ENCODE measurements at places on chromosomes 7 and 10.
A peak's percentile ranks its signal among the peaks of the same experiment; 100 is the strongest.

DNA sequence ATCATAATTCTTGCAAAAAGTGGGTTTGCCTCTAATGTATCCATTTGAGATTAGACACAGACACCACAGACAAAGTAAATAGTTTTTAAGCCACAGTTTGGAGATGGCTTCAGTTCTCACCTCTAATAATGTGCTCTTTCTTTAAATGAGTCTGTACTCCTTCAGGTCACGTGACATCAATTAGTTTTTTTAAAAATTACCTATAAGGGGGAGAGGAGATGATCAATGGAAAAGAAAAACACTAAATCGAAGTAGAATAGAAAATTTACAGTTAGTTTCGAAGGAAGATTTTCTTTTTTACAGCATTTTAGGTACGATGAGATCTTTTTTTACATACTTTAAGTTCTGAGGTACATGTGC is 849.2 kb downstream of the KCNMA1 start:
- DNase-seq, result no peak

- DNase-seq, result no peak
These were observed 30.5 kb downstream of the KIAA1217 start for GRCh38 chr10:24239289-24240040.

GRCh38 chr10:114402871-114403540 is 1.3 kb downstream of the AFAP1L2 start:
- DNase-seq, result peak; percentile 30

GRCh38 chr7:116691664-116692063 is 19.7 kb downstream of the MET start:
- DNase-seq, result peak; percentile 55

- DNase-seq, result no peak
These were observed 50.5 kb upstream of the NRP1 start for GRCh38 chr10:33385015-33385414.

DNA sequence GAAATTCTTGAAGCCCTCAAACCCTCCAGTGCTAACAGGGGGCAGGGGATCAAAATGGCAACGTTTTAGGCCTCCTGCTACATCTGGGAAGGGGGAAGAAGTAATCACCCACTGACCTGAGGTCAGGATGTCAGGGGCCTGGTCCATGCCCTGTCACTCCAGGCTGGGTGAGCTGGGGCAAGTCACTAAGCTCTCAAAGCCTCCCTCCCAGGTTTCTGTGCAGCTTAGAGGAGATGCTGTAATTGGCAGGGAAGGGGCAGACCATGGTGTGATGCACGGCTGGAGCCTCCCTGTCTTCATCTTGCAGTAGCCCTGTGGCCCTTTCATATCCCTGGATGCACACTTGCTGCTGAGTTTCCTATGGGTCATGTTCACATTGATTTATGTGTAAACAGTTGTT is 27.2 kb downstream of the LEP start:
- DNase-seq, result no peak

DNA sequence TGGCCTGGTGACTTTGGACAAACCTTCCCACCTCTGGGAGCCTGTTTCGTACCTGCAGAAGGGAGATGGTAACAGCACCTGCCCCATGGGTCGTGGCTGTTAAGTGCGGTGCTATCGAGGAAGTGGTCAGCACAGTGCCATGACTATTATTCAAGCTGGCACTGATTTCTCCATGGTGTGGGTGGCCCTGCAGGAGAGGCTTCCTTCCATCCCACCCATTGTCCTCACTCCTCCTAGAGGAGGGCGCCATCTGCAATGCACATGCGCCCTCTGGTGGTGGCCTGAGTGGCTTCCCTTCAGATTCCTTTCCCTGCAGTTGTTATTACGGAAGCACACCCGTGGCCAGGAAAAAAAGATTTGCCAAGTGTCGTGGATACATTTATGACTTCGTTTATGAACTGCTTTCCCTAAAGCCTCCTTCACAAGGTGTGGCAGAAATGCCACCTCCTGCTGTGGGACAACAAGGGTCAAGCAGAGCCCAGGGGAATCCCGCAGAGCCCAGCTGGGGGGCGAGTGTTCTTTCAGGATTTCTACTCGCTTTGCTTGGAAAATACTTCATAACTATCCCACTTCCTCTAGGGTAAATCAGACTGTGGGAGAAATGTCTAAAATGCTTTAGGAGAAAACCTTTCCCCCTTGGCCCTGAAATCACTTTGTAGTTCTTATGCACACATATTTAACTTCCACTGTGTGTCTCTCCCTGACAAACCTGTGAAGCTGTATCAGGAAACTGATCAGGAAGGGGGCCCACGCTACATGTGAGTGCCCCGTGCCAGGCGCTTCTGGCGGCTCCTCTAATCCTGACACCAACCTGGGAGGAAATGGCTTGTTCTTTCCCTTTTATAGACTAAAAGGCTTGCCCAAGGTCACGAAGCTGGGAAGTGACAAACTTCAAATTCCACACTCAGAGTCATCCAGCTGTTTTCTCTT is 98.0 kb upstream of the ANLN start:
- peak; percentile 85 for DNase-seq

- peak; percentile 74 for DNase-seq
These were observed 29.2 kb downstream of the COA1 start for GRCh38 chr7:43700059-43700501.

- DNase-seq, result no peak
These were observed 97.4 kb downstream of the ZPBP start for GRCh38 chr7:49995681-49996080.

DNA sequence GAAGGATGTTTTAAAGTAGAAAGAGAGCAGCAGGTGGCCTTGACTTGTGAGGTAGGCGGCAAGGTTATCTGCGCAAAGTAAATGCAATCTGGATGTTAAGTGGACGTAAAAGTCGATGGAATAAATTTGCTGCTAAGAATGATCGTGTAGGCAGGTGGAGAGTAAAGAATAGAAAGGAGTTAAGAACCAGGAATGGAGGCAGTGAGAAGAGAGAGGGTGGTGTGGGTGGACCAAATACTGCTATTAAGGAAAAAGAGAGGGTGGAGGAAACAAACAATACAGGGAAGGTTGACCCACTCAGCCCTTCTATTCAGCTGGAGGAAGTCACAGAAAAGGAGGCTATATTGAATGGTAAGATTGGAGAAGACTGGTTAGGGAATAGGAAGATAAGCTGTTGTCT is 1.9 kb upstream of the CUL1 start:
- no peak for DNase-seq

DNA sequence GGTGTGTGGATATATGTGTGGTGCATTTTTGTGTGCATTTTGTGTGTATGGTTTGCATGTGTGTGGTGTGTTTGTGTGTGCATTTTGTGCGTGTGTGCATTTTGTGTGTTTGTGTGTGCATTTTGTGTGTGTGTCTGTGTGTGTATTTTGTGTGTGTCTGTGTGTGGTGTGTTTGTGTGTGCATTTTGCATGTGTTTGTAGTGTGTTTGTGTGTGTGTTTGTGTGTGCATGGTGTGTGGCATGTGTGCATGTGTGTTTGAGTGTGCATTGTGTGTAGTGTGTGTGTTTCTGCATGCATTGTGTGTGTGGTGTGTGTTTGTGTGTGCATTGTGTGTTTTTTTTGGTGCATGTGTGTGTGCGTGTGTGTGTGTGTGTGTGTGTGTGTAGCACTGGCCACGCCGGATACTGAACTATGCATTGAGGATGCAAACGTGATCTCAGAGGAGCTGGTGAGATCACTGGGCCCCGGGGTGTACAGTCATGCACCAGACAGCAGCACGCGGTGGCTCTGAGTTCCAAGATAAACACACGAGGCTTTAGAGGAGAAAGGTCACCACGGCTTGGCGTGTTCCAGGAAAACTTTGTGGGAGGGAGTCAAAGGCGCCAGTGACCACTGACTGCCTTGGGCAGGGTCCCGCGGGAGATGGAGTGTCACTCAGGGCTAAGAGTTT is 106.6 kb upstream of the SHH start:
- peak; percentile 1 for DNase-seq

- DNase-seq, result no peak
These were observed 85.7 kb upstream of the FAM180A start for GRCh38 chr7:135834266-135834665.

- DNase-seq, result no peak
These were observed 6.1 kb downstream of the CYP26A1 start for GRCh38 chr10:93079663-93080349.

GRCh38 chr7:105614341-105614840 is 33.1 kb upstream of the EFCAB10 start:
- no peak for DNase-seq

- no peak for DNase-seq
These were observed 50.6 kb upstream of the STEAP1B start for GRCh38 chr7:22550514-22551030.

- no peak for DNase-seq
These were observed 67.8 kb downstream of the TAF3 start for GRCh38 chr10:7886056-7886455.

- no peak for DNase-seq
These were observed 173.7 kb downstream of the BUB3 start for GRCh38 chr10:123327896-123328295.

DNA sequence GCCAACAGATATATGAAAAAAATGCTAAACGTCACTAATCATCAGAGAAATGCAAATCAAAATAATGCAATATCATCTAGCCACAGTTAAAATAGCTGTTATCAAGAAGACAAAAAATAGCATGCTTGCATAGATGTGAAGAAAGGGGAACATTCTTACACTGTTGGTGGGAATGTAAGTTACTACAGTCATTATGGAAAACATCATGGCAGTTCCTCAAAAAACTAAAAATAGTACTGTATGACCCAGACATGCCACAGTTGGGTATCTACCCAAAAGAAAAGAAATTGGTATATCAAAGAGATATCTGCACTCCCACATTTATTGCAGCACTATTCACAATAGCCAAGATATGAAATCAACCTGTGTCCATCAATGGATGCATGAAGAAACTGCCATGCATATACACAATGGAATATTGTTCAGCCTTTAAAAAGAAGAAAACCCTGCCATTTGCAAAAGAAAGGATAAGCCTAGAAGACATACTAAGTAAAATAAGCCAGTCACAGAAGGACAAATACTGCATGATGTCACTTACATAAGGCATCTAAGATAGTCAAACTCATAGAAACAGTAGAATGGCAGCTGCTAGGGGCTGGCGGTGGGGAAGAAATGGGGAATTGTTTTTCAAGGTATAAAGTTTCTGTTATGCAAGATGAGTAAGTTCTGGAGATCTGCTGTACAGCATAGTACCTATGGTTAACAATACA is 107.0 kb downstream of the PTPN20 start:
- DNase-seq, result no peak

- peak; percentile 35 for DNase-seq
These were observed 28.5 kb upstream of the ASCC1 start for GRCh38 chr10:72244573-72245038.

- peak; percentile 87 for DNase-seq
These were observed 1.8 kb downstream of the KLLN start for GRCh38 chr10:87861566-87861952.

GRCh38 chr7:30925913-30926312 is 14.3 kb downstream of the AQP1 start:
- DNase-seq, result no peak

GRCh38 chr7:82726038-82726800 is 282.6 kb upstream of the CACNA2D1 start:
- DNase-seq, result no peak

DNA sequence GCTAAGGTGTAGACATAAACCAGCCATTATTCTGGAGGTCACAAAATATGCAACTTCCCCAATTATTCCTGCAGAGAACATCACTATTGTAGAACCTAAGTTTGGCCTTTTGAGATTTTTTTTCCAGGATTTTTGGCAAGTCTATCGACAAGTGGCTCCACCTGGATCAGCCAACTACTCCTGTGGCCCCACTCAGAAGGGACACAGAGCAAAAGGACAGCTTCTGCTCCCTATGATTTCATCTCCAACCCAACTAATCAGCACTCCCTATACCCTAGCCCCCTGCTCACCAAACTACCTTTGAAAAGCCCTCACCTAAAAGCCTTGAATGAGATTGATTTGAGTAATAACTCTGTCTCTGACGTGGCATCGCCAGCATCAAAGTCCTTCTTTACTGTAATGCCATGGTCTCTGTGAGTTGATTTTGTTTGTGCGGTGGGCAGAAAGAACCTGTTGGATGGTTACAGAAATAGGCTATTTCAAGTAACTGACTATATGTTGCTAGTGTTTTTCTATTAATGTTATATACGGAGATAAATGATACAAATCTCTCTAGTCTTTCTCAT is 13.7 kb upstream of the CROT start:
- DNase-seq, result no peak

DNA sequence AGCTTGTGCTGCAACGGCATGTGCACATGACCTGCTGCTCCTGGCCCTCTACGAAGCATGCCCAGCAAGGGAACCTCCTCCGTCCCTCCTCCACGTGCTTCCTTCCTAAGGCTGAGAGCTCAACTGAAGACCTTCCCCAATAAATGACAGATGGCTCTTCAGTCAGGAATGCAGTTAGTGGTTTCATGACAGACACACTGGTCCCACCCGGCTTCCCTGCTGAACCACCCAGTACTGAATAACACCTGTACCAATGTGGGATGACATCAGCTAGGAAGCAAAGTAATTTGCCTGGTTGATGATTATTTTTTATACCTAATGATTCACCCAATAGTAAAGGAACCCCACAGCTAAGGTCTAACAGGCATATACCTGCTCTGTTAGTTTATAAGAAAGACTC is 69.1 kb downstream of the SCRN1 start:
- DNase-seq, result no peak

GRCh38 chr10:102729029-102730026 is 14.4 kb upstream of the WBP1L start:
- peak; percentile 82 for DNase-seq

GRCh38 chr10:95509251-95509650 is 51.9 kb downstream of the SORBS1 start:
- DNase-seq, result peak; percentile 74

- no peak for DNase-seq
These were observed 103.0 kb downstream of the TCF7L2 start for GRCh38 chr10:113053091-113053490.

All from EH (cell line).